Pancreas (tissue), 10 donors: ENCODE measurements at places on chromosomes 2 and 18. TPM values are rescaled to one million over a fixed set of nuclear protein-coding genes. Genes with fewer than 3 reads are reported as not detected.

DNA sequence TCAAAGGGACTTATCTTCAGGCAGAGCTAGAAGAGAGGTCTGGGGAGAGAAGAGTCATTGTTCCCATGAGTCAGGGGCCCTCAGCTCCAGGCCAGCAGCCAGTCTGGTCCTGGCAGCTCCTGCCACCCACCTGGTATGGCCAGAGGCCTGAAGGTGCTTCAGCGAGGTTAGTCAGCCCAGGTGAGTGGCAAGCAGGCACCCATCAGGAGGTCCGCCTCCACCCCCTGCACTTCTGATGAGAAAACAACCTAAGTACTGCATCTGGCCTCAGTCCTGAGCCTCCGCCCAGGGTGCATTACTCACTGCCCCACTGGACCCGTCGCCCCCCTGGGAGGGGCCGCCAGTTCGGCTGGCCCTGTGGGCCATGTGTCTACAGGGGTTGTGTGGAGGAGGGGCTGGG lies 130.2 kb downstream of the INHBB start:
- H3K36me3 ChIP-seq = no peaks in the 10 kb centered on the region
- DNase-seq = no peak
- H3K4me1 ChIP-seq = peaks cover 19% of the 10 kb centered on the region
- H3K27ac ChIP-seq = no peak overlapping the region
- H3K4me3 ChIP-seq = no peak overlapping the region

Gene HOXD9
- 1.1 TPM for polyA plus RNA-seq

Gene SERPINB13
- polyA plus RNA-seq = not detected

GRCh38 chr2:24010477-24011249 lies 778 bp downstream of the MFSD2B start:
- H3K4me1 ChIP-seq = no peaks in the 10 kb centered on the region
- H3K36me3 ChIP-seq = no peaks in the 10 kb centered on the region
- H3K27ac ChIP-seq = no peak overlapping the region

DNA sequence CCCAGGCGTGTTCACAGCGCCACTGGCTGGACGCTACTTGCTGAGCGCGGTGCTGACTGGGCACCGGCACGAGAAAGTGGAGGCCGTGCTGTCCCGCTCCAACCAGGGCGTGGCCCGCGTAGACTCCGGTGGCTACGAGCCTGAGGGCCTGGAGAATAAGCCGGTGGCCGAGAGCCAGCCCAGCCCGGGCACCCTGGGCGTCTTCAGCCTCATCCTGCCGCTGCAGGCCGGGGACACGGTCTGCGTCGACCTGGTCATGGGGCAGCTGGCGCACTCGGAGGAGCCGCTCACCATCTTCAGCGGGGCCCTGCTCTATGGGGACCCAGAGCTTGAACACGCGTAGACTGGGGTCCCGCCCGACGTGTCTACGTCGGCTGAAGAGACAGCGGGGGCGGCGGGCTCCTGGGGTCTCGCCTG lies 891 bp upstream of the KHK start:
- H3K27ac ChIP-seq = peak overlapping the region; percentile 79
- H3K36me3 ChIP-seq = no peaks in the 10 kb centered on the region
- DNase-seq = peak; percentile 64
- no peaks in the 10 kb centered on the region for H3K4me1 ChIP-seq
- peak overlapping the region; percentile 40 for H3K4me3 ChIP-seq

DNA sequence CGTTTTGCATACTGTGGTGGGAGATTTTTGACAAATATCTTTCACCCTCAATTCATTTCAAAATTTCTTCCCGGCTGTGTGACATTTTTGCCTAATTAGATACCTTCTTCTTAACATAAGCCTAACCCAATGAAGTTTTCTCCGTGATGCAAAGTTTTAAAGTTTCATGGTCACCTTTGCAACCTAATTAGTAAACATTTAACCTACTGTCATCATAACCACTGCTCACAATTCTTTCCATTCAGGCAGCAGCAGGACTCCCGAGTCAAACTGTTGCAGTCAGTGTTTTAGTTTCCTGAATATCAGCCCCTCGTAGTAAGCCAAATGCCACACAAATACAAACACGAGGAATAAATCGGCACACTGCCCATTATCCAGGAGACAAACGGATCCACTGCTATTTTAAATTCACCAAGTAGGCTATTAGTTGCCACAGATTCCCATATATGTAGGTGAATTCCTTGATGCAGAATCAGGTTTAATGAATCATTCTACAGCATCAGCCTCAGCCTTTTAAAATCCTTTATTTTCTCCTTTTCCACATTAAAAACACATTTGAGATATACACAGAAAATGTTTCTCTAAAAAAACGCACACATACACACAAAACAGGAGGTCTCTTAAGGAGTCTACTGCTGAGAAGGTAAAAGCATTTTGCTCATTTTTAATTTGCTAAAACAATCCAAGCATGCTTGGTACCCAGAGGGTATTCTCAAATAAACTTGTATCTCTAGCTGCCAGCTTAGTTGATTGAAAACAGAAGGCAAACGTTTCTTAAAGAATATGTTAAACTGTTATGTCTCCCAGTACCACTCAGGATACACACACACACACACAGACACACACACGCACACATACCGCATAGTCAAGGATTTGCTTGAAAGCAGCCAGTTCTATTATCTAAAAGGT lies 106.5 kb upstream of the KCTD1 start:
- peaks cover 15% of the 10 kb centered on the region for H3K4me1 ChIP-seq
- H3K36me3 ChIP-seq = no peaks in the 10 kb centered on the region
- H3K4me3 ChIP-seq = peak overlapping the region; percentile 56
- H3K27ac ChIP-seq = peak overlapping the region; percentile 88
- no peak for DNase-seq

Gene GPR17
- polyA plus RNA-seq = 0.35 TPM

DNA sequence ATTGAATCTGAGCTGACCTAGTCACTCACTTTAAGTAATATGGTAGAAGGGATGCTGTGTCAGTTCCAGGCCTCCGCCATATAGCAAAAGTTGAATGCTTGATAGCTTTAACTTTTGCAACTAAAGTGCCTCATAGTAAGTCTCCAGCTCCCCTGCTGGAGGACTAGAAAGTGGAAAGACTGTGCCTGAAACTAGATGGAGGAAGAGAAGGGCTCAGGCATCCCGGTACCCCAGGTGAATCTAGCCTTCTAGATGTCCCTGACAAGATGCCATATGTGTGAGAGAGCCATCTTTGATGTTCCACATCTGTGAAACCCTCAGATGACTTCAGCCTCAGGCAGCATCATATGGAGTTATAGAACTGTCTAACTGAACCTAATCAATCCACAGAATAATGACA lies 21.0 kb downstream of the OTX1 start:
- no peaks in the 10 kb centered on the region for H3K36me3 ChIP-seq
- no peaks in the 10 kb centered on the region for H3K4me1 ChIP-seq

Gene CROCC2
- 0.04 TPM for polyA plus RNA-seq

- peak; percentile 80 for DNase-seq
- H3K4me3 ChIP-seq = no peak overlapping the region
- peak overlapping the region; percentile 81 for H3K27ac ChIP-seq
- H3K36me3 ChIP-seq = no peaks in the 10 kb centered on the region
Measured at GRCh38 chr2:209368914-209369313, 54.9 kb upstream of the MAP2 start.

GRCh38 chr2:29480426-29480825 lies 365.2 kb downstream of the CLIP4 start:
- DNase-seq = no peak
- H3K27ac ChIP-seq = no peak overlapping the region
- H3K36me3 ChIP-seq = no peaks in the 10 kb centered on the region
- H3K27me3 ChIP-seq = no peaks in the 10 kb centered on the region
- H3K4me3 ChIP-seq = no peak overlapping the region
- H3K4me1 ChIP-seq = no peaks in the 10 kb centered on the region

- H3K27ac ChIP-seq = no peak overlapping the region
- DNase-seq = no peak
- no peaks in the 10 kb centered on the region for H3K4me1 ChIP-seq
- H3K4me3 ChIP-seq = no peak overlapping the region
- no peaks in the 10 kb centered on the region for H3K27me3 ChIP-seq
Measured at GRCh38 chr18:33781429-33781828, 203.4 kb downstream of the ASXL3 start.

DNA sequence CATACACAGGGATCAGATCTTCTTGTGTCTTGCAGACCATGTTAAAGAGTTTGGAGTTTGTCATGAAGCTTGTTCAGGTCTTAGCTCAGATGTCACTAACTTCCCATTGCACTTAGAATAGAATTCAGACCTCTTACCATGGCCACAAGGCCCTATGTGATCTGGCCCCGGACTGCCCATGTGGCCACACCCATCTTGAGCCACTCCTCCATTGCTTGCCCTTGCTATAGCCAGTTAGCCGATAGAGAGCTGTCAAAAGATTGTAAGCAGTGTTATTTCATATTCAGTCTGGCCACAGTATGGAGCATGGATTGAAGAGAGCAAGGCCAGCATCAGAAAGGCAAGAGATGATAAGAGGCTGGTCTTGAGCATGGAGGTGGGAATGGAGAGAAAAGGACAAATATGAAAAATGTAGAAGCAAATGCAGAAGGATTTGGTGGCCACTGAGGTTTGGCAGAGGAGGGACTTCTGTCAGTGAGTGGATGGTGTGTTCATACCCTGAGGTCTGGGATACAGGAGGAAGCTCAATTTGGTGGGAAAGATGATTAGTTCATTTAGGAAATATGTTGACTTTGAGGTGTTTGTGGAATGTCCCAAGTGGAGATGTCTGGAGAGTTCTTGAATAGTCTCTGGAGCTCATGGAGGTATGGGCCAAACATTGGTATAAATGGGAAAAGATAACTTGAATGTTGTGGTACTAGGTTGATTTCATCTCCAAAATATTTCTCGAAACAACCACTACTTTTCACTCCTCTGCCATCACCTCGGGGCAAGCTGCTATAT lies 10.6 kb downstream of the DGUOK start:
- H3K4me1 ChIP-seq = no peaks in the 10 kb centered on the region
- no peak overlapping the region for H3K27ac ChIP-seq
- no peaks in the 10 kb centered on the region for H3K27me3 ChIP-seq
- DNase-seq = no peak
- H3K36me3 ChIP-seq = no peaks in the 10 kb centered on the region

GRCh38 chr18:35971661-35972196 lies 750 bp upstream of the RMP24 start:
- peak overlapping the region; percentile 75 for H3K4me3 ChIP-seq
- H3K36me3 ChIP-seq = no peaks in the 10 kb centered on the region
- H3K27me3 ChIP-seq = no peaks in the 10 kb centered on the region
- no peaks in the 10 kb centered on the region for H3K4me1 ChIP-seq
- DNase-seq = no peak

DNA sequence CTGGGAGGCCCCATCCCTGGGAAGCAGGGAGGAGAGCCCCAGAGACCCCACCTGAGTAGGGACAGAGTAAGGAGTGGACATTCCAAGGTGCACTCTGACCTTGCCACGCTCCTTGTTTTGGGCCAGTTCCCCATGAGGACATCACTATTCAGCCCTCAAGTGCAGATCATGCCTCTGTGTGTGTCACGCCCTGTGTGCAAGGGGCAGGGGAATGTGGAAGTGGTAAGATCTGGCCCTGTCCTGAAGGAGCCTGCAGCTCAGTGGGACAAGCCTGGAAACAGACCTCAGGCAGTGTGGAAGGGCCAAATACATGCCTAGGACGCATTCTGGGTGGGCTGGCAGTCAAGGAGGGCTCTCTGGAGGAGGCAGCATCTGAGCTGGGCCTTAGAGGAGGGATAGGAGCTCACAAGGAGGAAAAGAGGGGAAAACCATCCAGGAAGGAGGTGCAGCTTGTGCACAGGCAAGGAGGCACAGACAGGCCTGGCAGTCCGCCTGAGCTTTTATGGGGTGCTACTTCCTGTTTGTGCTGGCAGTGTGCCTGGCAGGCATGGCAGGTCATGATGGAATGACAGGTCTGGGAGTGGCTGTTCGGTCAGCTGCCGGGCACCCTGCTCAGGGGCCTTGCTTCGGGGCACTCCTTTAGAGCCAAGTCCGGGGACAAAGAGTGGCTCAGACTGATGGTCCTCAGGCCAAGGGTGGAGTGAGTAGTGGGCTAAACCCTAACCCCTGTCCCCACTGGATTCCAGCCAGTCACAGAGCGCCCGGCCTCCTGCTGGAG lies 3.3 kb downstream of the KLHL30 start:
- H3K4me1 ChIP-seq = no peaks in the 10 kb centered on the region
- no peaks in the 10 kb centered on the region for H3K27me3 ChIP-seq
- no peak for DNase-seq
- no peak overlapping the region for H3K27ac ChIP-seq

- H3K27ac ChIP-seq = no peak overlapping the region
- H3K36me3 ChIP-seq = no peaks in the 10 kb centered on the region
- H3K4me1 ChIP-seq = no peaks in the 10 kb centered on the region
- no peaks in the 10 kb centered on the region for H3K27me3 ChIP-seq
- DNase-seq = no peak
- H3K4me3 ChIP-seq = no peak overlapping the region
Measured at GRCh38 chr2:74223941-74224770, 25.7 kb downstream of the MTHFD2 start.

DNA sequence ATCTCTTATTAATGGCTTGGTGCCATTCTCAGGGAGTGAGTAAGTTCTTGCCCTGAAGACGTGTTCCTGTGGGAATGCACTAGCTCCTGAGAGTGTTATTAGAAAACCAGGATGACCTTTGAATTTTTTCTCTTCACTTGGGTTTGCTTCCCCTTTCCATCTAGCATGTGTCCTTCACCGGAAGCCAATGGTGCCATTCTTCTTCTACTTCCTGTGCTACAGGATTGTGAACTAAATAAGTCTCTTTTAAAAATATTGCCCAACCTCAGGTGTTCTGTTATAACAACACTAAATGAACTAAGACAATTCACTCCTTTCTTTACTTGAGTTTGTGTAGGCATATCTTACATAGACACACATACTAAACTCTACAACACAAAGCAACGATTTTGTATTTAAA lies 447.0 kb downstream of the SOX11 start:
- H3K27me3 ChIP-seq = no peaks in the 10 kb centered on the region
- no peak for DNase-seq

Gene ZSWIM2
- 0.02 TPM for polyA plus RNA-seq

DNA sequence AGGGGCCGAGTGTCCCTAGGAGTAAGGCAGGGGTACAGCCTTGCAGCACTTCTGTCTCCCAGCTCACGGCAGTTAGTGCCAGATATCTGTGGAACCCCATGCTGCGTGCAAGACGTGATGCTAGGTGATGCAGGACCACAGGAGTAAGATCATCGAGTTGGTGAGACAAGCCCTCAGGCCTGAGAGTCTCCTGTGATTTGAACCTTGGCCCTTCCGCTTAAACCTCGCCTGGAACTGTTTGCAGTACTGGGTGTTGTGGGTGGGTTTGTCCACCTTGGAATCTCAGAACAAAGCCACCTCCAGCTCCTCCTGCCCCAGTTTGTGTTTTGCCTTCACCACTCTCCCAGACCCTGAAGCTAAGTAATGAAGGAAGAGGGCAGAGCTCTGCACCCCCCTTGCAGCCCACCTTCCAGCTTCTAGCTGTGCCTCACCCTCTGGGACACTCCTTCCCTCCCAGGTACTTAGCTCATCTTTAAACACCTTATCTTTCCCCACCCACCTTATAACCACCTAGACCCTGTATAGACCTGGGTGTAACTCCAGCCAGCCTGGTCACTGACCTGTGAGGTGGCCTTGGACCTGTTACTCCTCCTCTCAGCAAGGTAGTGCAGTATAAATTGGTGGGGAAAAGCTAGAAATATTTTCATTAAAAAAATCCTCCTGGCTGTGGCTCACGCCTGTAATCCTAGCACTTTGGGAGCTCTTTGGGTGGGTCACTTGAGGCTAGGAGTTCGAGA lies 6.6 kb downstream of the CNNM4 start:
- no peak overlapping the region for H3K4me3 ChIP-seq
- H3K4me1 ChIP-seq = peaks cover 11% of the 10 kb centered on the region
- no peak overlapping the region for H3K27ac ChIP-seq
- no peaks in the 10 kb centered on the region for H3K36me3 ChIP-seq
